ENCODE measurements at places on chromosomes 12 and 14. TPM values are rescaled to one million over a fixed set of nuclear protein-coding genes. Genes with fewer than 3 reads are reported as not detected.
A peak's percentile ranks its signal among the peaks of the same experiment; 100 is the strongest.

GRCh38 chr12:121451961-121452339 lies 52.0 kb downstream of the RNF34 start:
- no peaks in the 10 kb centered on the region for H3K27me3 ChIP-seq
- H3K36me3 ChIP-seq: no peaks in the 10 kb centered on the region
- H3K4me1 ChIP-seq: peaks cover 23% of the 10 kb centered on the region
- H3K4me3 ChIP-seq: no peak overlapping the region
- no peak for DNase-seq

- H3K36me3 ChIP-seq: no peaks in the 10 kb centered on the region
- peak; percentile 87 for DNase-seq
- no peak within 1 kb of the TSS for H3K27ac ChIP-seq
- peaks cover 25% of the 10 kb centered on the region for H3K4me1 ChIP-seq
Measured at GRCh38 chr12:53984901-53985691, at the start of gene HOXC10. Gene HOXC10, plus strand, starts transcription at chr12:53985146. Its CDS starts 114 bp downstream, at chr12:53985260.

DNA sequence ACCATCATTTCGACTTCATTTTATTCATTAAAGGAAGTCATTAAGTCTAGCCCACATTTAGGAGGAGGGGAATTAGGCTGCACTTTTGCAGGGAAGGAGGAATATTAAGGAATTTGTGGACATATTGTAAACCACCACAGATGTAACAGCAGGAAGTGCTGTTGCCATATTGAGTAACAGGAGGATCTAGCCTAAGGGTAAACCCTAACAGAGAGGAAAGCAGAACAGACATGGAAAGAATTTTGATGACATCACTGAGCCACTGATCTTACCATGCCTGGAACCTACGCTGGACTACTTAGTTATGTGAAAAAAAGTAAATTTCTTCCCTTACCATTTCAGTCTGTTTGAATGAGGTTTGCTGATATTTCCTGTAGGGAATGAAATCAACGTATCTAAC lies 100.7 kb upstream of the ATF7IP start:
- no peak overlapping the region for H3K4me3 ChIP-seq
- H3K36me3 ChIP-seq: peaks cover 6% of the 10 kb centered on the region
- H3K4me1 ChIP-seq: peaks cover 9% of the 10 kb centered on the region

GRCh38 chr14:63960926-63961567 lies 108.2 kb downstream of the SYNE2 start:
- H3K27me3 ChIP-seq: no peaks in the 10 kb centered on the region
- H3K27ac ChIP-seq: no peak overlapping the region
- peaks cover 4% of the 10 kb centered on the region for H3K36me3 ChIP-seq
- no peak overlapping the region for H3K4me3 ChIP-seq
- no peak for DNase-seq

Gene NTF3
- total RNA-seq: not detected

DNA sequence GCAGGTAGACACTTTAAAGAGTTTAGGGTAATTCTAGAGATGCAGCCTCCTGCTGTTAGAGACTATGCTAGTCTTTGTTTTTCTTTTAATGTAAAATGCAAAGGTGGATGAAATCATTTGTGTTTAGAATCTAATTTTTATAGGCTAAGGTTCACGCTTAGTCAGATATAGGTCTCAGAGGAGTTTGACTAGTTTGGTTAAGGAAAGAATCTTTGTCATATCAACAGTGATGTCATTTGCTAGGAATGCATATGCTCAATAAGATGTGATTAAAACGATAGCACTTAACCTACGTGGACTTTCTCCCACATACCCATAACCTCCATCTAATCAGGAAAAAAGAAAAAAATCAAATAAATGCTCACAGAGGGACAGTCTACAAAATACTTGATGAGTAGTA lies 859.3 kb upstream of the ATXN7L3B start:
- DNase-seq: no peak
- H3K4me1 ChIP-seq: no peaks in the 10 kb centered on the region
- H3K27ac ChIP-seq: no peak overlapping the region

GRCh38 chr14:99749142-99749541 lies 44.1 kb upstream of the EML1 start:
- H3K4me1 ChIP-seq: peaks cover 6% of the 10 kb centered on the region
- no peak overlapping the region for H3K27ac ChIP-seq
- no peaks in the 10 kb centered on the region for H3K36me3 ChIP-seq

DNA sequence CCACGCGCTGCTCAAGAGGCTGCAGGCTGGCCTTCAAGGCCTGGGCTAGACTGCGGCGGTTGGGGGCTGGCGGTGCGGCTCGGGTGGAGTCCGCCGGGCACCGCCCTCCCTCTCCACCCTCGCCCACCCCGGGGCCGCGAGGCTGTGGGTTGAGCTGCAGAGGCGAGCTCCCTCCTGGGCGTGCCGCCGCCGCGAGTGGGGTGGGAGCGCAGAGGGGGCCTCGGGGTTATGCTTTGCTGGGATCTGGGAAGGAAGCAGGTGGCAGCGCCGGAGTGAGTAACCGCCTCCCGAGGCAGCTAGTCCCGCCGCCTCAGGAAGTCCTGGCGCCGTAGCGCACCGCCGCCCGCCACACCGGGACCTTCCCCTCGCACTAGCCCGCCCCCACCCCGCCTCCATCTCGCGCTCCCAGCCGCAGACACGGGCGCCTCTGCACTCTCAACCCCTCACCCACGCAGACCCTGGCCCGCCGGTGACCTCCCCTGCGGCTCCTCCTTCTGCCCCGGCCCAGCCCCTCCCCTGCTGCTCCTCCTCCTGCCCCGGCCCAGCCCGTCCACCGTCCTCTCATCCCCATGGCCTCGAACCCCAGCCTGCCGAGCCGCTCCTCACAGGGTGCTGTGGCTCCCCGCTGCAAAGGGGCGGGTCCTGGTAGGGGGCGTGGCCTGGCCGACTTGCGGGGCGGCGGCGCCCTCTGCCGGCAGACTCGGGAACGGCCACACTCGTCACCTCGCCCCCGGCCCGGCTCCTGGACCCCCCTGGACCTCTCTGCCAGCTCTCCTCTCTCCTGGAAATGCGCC lies 16.6 kb downstream of the TAMALIN start:
- peak overlapping the region; percentile 95 for H3K4me3 ChIP-seq
- H3K36me3 ChIP-seq: no peaks in the 10 kb centered on the region
- H3K27ac ChIP-seq: peak overlapping the region; percentile 77
- peak; percentile 91 for DNase-seq

DNA sequence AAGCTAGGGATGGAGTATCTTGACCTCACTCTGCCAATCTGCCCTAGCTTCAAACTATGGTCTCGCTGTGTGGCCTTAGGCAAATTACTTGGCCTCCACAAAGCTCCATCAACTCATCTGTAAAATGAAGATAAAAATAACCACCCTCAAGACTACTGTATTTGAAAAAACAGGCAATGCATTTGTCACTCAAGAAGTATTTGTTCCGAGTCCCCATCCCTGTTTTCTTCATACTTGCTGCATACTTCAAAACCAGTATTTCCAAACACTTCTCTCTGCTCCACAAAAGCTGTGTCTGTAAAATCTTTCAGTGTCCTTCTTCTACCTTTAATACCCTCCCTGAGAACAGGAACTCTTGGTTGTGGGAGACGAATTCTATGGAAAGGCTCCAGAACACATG lies 47.9 kb downstream of the GTF2A1 start:
- no peak for DNase-seq
- H3K27ac ChIP-seq: no peak overlapping the region
- H3K4me1 ChIP-seq: peaks cover 27% of the 10 kb centered on the region
- H3K27me3 ChIP-seq: no peaks in the 10 kb centered on the region
- no peaks in the 10 kb centered on the region for H3K36me3 ChIP-seq

Gene FRMD6
- 2.5 TPM for total RNA-seq

Gene PROX2
- 0.56 TPM for total RNA-seq

DNA sequence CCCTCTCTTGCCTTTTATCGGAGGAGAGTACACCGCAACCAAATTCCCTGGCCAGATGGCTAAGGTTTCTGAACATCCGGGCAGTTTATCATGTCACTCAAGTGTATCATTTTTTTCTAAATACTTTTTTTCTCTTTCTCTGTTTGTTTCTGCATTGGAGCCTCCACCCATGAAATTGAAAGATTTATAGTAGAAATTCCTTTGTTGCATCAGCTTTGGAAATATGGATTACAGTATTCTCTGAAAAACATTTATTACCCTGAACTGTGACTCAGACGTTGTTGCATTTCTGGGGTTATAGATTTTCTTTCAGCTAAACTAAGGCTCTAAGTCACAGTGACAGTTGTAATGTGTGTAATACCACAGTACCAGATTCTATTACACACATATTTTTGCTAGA lies 187.0 kb downstream of the SPTSSA start:
- no peaks in the 10 kb centered on the region for H3K4me1 ChIP-seq
- H3K4me3 ChIP-seq: no peak overlapping the region
- no peak overlapping the region for H3K27ac ChIP-seq

- H3K4me1 ChIP-seq: peaks cover 6% of the 10 kb centered on the region
- H3K4me3 ChIP-seq: no peak overlapping the region
- DNase-seq: no peak
- no peak overlapping the region for H3K27ac ChIP-seq
- H3K27me3 ChIP-seq: peaks cover 15% of the 10 kb centered on the region
Measured at GRCh38 chr14:95193081-95193480, 35.8 kb upstream of the DICER1 start.

- DNase-seq: no peak
- H3K27me3 ChIP-seq: no peaks in the 10 kb centered on the region
- H3K27ac ChIP-seq: no peak overlapping the region
Measured at GRCh38 chr12:93738199-93739058, 61.3 kb downstream of the CRADD start.

GRCh38 chr14:31752867-31753661 lies 191.9 kb downstream of the NUBPL start:
- H3K27me3 ChIP-seq: no peaks in the 10 kb centered on the region
- H3K27ac ChIP-seq: no peak overlapping the region
- H3K4me1 ChIP-seq: no peaks in the 10 kb centered on the region
- H3K4me3 ChIP-seq: no peak overlapping the region

DNA sequence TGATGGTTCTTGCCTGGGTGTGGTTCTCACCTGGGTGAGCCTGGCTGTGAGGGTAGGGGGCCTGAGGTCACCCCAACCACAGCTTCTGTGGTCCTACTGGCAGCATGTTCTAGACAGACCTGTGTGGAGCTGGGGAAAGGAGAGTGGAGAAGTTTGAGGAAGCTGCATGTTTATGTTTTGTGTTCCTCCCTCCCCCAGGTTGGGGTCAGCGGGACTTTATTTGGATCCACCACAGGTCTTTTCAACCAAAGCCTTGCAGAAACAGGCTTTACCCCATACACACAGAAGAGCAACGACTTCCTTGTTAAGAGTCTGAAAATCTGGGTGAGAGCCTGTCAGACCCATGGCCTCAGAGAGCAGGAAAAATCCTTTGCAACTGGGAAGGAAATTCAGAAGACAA lies 5.6 kb downstream of the CD9 start:
- DNase-seq: no peak
- H3K27ac ChIP-seq: no peak overlapping the region
- H3K36me3 ChIP-seq: no peaks in the 10 kb centered on the region
- H3K4me3 ChIP-seq: no peak overlapping the region
- peaks cover 7% of the 10 kb centered on the region for H3K4me1 ChIP-seq

GRCh38 chr12:51942501-51943000 lies 8.9 kb upstream of the ACVR1B start:
- H3K27ac ChIP-seq: no peak overlapping the region
- no peak for DNase-seq
- H3K27me3 ChIP-seq: peaks cover 12% of the 10 kb centered on the region
- H3K36me3 ChIP-seq: peaks cover 14% of the 10 kb centered on the region
- no peak overlapping the region for H3K4me3 ChIP-seq
- no peaks in the 10 kb centered on the region for H3K4me1 ChIP-seq

- no peak overlapping the region for H3K27ac ChIP-seq
- no peaks in the 10 kb centered on the region for H3K27me3 ChIP-seq
- H3K4me1 ChIP-seq: peaks cover 8% of the 10 kb centered on the region
- DNase-seq: no peak
Measured at GRCh38 chr14:86086962-86087361, 557.0 kb downstream of the FLRT2 start.

- no peaks in the 10 kb centered on the region for H3K4me1 ChIP-seq
- H3K36me3 ChIP-seq: no peaks in the 10 kb centered on the region
- peaks cover 17% of the 10 kb centered on the region for H3K27me3 ChIP-seq
- no peak overlapping the region for H3K27ac ChIP-seq
Measured at GRCh38 chr12:116484807-116485206, 74.4 kb upstream of the MAP1LC3B2 start.

DNA sequence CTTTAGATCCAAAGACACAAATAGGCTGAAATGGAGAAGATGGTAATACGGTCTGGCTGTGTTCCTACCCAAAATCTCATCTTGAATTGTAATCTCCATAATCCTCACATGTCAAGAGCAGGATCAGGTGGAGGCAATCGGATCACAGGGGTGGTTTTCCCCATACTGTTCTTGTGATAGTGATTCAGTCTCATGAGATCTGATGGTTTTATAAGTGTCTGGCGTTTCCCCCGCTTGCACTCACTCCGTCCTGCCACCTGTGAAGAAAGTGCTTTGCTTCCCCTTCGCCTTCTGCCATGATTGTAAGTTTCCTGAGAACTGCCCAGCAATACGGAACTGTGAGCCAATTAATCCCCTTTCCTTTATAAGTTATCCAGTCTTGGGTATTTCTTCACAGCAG lies 1795.5 kb upstream of the FLRT2 start:
- H3K4me1 ChIP-seq: no peaks in the 10 kb centered on the region
- no peak for DNase-seq

DNA sequence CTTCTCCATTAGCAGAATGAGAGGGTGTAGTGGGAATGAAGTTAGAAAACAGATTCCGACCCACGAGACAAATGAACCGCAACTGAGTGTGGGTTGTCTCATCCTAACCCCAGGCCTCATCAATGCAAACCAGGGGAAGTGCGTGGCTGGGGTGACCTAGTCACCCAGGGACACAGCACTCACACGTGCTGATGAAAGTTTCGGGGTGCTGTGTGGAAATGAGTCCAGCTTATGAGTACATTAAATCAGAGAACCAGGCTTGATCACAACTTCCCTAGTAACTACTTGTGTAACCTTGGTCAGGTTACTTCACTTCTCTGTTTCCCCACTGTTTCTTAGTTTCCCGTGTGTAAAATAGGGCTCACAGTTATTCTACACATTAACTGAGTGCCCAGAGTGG lies 95.4 kb upstream of the CDKN3 start:
- H3K27ac ChIP-seq: no peak overlapping the region
- peaks cover 16% of the 10 kb centered on the region for H3K27me3 ChIP-seq
- no peaks in the 10 kb centered on the region for H3K36me3 ChIP-seq
- H3K4me1 ChIP-seq: no peaks in the 10 kb centered on the region
- no peak for DNase-seq

GRCh38 chr12:104630230-104630670 lies 173.5 kb downstream of the CHST11 start:
- peak; percentile 10 for DNase-seq
- peak overlapping the region; percentile 79 for H3K27ac ChIP-seq
- H3K4me3 ChIP-seq: no peak overlapping the region
- H3K27me3 ChIP-seq: no peaks in the 10 kb centered on the region

GRCh38 chr12:90211017-90211416 lies 502.4 kb upstream of the ATP2B1 start:
- no peak overlapping the region for H3K4me3 ChIP-seq
- H3K27ac ChIP-seq: no peak overlapping the region
- H3K36me3 ChIP-seq: peaks cover 6% of the 10 kb centered on the region

- peaks cover 15% of the 10 kb centered on the region for H3K4me1 ChIP-seq
- peaks cover 64% of the 10 kb centered on the region for H3K27me3 ChIP-seq
- peaks cover 45% of the 10 kb centered on the region for H3K36me3 ChIP-seq
Measured at GRCh38 chr14:88786715-88787114, 6.0 kb downstream of the EML5 start.
